DMS53 (cell line): ENCODE measurements at places on chromosomes 11 and 22.

DNA sequence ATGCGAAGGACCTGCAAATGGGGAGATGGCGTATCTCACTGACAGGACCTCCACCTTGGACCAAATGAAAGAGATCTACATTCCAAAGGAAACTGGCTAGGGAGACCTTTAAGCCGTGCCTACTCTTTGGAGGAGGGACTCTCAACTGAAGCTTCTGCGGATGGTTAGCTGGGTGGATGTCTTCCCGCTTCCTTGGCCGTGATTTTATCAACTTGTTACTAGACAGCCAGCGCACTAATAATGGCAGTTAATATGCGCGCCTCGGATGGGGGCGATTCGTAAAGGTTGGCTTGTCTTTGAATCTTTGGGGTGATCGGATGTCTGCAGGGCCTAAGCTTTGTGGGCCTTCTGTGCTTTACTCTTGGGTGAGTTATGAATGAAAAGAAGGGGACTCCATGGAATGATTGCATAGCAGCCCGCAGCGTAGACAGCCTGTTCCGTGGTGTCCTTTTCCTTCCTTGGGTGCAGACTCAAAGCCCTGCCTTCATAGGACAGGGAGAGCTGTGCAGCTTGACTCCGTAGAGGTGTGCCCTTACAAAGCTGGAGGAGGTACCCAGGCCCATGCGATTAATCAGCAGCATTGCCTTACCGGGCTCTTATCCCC, 1.5 kb downstream of the ZNRF3 start:
- DNase-seq: peak; percentile 3

DNA sequence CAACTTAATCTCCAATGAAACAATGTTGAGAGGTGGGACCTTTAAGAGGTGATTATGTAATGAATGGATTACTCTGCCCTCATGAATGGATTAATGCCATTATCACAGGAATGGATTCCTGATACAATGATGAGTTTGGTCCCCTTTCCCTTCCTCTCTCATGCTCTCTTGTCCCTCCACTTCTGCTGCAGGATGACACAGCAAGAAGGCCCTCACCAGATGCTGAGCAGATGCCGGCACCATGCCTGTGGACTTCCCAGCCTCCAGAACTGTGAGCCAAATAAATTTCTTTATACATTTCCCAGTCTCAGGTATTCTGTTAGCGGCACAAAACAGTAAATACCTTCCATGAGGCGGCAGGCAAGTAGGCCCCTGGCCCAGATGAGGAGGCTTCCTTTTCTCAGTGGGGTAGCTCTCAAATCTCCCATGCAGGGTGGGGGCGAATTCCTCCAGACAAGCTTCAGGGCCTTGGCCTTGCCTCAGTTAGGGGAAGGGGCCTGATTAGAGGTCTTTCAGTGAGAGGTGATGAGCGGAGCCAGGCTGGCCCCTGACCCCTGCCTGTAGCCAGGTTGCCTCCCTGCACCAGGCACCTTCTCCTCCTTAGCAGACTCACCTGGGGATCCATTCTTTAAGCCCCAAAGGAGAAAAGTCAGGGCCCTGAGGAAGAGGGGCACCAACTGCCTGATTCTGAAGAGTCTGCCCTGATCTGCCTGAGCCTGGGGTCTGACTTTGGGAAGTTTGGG, 86.0 kb downstream of the RRM1 start:
- DNase-seq: no peak

- DNase-seq: no peak
Measured at GRCh38 chr11:59692915-59693314, 20.7 kb downstream of the OR10V1 start.

GRCh38 chr22:20844055-20845037, 14.3 kb downstream of the PI4KA start:
- DNase-seq: no peak

- no peak for DNase-seq
Measured at GRCh38 chr22:42145175-42145574, 14.6 kb upstream of the CYP2D6 start.

GRCh38 chr11:67641338-67642172, 2.0 kb upstream of the TBX10 start:
- DNase-seq: no peak

DNA sequence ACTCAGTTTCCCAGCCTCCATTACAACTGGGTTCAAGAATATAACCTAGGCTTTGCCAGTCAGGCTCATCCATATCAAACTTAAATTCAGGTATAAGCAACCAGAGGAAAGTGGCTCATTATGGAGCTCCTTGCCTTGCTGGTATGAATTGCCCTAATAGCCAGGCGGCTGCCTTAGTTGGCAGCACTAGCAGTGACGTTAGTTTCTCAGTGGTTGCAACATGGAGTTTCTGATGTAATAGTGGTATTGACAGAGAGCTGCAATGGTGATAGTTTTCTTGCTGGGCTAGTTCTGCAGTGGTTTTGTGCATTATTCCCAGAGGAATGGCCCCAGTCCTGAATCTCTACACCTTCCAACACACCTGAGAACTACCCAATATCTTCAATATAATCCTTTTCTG, 3.8 kb upstream of the TMEM123 start:
- no peak for DNase-seq
